ENCODE measurements at places on chromosomes 4 and X. TPM values are rescaled to one million over a fixed set of nuclear protein-coding genes. Genes with fewer than 3 reads are reported as not detected.

DNA sequence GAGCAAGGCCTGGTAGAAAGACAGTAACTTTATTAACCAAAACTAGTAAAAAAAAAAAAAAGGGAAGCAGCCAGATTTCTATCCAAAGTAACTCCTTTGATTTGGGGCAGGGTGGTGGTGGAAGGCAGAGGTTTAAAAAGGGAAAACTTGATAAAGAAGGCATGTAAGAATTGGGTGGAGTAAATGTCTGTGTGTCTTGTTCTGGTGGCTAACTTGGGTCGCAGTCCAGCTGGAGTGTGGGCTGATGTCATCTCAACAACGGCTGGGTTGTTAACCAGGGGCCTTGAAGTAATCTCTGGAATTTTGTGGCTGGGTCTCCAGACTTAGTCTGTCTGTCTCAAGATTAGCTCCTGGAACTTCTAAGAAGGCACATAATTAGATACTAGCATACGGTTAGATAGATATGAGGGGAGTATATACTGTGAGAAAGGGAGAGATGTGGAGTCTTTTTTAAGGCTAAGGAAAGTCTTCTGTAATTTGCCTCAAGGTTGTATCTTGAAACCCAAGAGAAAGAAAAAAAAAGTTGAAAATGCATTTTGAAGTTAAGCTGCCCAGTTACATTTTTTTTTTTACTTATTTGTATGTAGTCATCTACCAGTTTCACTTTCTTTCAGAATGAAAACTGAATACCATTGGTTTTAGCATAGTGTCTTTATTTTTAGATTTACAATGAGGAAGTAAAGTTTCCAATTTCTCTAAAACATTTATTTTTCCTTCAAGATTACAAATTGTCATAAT, 48.3 kb downstream of the MTHFD2L start:
- DNase-seq = no peak

DNA sequence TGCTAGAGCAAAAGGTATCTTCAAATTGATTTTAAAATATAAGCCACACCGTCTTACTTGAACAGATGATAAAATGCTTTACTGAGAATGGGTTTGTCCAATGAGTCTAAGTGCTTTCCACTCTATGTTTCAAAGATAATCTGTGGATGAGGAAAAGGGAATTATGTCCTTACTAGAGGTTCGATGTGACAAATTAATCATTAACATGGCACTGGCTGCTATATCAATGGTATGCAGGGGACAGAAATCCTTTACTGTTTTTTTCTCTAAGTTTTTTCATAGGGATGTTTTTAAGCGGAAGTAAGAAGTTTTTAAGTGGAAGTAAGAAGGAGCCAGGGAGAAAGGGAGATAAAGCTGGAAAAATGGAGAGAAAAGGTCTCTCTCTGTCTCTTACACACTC, 38.0 kb downstream of the MID1IP1 start:
- no peak for DNase-seq

DNA sequence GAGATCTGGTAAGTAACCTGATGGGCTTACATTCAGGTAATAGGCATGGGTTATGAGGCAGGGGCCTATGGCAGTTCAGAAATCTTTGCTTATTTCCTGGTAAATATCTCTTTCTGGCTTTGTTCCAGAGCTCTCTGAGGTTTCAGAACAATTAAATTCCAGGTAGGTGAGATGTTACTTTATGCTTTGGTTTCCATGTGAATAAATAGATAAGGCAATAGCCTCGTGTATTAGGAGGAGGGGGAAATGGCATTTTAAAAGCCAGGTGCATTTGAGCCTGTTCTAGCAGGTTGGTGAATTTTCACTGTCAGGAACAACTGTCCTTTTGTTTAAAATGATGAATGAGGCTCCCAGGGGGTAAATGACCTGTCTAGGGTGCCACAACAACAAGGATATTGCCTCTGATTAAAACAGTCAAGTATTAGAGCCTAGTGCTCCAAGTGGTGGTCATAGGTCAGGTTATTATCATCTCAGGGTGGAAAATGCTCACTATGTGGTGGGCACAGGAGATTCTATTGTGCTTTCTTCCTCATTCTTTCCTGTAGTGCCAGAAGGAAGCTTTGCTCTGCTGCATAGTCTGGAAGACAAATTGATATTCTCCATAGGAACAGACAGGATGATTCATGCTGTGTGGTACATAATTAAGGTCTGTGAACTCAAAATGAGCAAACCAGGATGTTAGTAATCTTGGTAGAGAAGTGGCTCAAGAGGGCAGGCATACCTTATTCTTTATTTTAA, 296.2 kb downstream of the INPP4B start:
- no peak for DNase-seq

Gene XAGE2
- not detected for total RNA-seq

- DNase-seq = no peak
Measured at GRCh38 chr4:66681962-66682361, 863.3 kb downstream of the CENPC start.

DNA sequence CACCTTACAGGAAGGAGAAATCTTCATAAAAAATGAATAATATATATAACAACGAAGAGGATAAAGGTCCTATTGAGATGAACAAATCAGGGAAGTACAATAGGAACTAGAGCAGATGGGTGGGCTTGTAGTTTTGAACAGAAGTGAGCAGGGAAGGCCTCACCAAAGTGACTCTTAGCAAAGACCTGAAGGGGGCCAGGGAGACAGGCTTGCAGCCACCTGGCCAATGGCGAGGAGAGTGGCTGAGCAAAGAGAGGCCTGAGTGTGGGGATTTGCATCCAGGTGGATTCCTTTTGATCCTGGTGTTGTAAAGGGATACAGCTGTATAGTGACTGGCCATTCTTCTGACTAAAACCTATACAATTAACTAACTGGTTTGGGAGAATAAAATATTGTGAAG, 354.1 kb downstream of the CAMK2D start:
- no peak for DNase-seq
